ENCODE measurements at places on chromosomes 16 and 17.

DNA sequence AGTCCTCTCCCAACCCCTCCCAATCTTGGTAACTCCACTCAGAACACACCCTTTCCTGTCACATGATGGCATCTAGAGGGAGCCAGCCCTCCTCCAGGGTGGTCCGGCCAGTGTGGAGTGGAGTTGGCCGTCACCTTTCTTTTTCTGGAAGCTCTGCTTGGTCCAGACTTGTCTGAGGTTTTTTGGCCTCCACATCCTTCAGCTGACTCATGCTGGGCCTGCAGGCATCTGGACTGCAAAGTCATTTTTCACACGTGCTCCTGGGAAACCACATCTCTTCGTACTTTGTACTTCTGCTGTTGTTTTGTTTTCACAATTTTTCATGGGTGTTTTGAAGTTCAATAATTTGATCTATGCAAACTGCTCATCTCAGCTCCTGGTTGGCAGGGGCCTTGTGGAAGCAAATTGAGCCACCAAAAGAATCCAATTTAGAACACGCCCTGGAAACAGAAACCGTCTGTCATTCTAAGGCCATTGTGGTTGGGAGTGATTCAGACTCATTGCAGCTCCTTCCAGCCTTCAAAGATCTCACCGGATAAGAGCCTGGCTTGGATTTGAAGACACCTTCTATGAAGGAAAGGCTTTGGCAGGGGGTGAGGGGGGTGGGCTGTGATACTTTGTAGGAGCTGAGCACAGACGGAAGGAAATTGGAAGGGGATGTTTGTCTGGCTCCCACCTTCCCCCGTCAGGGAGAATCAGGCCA is 42.4 kb upstream of the NF1 start:
- DNase-seq = no peak

- DNase-seq = no peak
Observed at GRCh38 chr17:2398655-2399571, 1.9 kb downstream of the MNT start.

GRCh38 chr16:5505091-5505887 is 407.7 kb upstream of the EEF2KMT start:
- DNase-seq = no peak

DNA sequence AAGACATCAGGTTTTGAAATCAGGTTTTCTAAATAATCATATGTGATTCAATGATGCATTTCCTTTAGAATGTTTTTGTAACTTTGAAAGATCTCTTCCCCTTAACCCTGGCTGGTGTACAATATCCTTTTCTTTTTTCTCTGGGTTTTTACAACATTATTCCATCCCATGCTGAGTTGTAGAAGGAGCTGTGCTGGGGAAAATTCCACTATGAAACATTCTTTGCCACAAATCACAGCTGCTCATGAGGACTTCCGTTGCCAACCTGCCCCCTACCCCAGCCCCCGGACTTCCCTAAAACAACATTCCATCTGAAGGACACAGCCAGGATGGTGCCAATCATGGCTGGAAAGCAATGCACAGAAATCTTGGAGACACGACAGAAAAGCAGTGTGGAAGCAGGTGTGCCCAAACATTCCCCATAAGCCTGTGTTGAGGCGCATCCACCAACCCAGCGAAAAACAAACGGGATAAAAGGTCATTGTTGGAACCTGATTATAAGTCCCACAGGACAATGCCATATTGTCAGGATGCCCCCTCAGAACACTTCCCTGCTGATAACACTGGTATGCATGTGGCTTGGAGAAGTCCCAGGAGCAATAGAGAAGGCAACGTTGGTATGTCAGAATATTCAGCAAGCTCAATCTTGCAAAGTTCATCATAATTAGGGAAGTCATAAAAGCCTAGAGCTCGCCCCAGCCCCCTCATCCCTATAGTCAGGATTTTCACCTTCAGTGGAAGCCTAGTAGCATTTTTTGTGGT is 475.0 kb downstream of the HS3ST3B1 start:
- DNase-seq = no peak

- no peak for DNase-seq
Observed at GRCh38 chr17:21474815-21475214, 98.7 kb downstream of the KCNJ12 start.

- no peak for DNase-seq
Observed at GRCh38 chr17:5667871-5668270, 83.6 kb upstream of the NLRP1 start.

DNA sequence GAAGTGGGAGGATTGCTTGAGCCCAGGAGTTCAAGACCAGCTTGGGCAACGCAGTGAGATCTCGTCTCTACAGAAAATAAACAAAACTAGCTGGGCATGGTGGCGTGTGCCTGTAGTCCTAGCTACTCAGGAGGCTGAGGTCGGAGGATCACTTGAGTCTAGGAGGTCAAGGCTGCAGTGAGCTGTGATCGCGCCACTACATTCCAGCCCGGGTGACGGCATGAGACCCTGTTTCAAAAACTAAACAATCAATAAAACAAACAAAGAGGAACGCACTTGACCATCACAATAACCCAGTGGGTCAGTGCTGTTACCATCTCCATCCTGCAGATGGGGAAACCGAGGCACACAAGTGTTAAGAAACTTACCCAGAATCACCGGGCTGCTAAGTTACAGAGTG is 13.7 kb downstream of the ZNF500 start:
- no peak for DNase-seq

- no peak for DNase-seq
Observed at GRCh38 chr16:10031473-10031872, 150.8 kb downstream of the GRIN2A start.

GRCh38 chr17:51091635-51092034 is 29.0 kb downstream of the SPAG9 start:
- DNase-seq = no peak

DNA sequence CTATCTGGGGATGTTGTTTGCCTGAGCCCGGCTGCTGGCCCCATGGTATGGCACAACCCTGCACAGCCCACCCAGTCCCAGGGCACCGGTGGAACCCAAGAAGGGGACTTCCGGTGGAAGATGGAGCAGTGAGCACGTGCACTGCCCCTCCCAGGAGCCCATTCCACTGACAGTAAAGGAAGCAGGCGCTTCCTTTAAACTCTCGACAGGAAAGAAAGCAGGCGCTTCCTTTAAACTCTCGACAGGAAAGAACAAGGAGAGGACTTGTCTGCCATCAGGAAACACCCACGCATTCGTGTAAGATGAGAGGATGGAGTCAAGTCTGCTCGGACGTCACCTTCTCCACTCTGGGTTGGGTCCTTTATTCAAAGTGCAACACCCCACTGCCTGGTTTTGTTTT is 53.7 kb downstream of the IL21R start:
- DNase-seq = no peak

DNA sequence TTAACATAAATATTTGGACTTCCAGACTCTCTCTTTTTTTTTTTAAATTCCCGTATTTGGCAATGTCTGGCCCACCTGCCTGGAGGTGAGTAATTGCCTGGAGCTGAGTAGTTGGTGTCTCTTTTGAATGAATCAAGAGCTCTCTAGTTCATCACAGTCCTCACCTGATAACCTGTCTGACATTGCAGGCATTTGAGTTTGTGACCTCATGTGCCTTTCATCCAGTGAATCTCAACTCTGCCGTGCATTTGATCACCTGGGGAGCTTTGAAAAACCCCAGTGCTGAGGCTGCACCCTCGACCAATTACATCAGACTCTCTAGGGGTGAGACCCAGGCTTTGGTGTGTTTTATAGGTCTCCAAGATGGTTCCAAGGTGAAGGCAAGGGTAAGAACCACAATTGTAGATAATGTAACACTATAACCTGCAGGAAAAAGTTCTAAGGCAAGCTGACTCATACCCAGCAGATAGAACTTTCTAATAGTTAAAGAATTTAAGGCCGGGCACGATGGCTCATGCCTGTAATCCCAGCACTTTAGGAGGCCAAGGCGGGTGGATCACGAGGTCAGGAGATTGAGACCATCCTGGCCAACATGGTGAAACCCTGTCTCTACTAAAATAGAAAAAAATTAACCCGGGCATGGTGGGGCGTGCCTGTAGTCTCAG is 24.5 kb upstream of the HS3ST2 start:
- no peak for DNase-seq

DNA sequence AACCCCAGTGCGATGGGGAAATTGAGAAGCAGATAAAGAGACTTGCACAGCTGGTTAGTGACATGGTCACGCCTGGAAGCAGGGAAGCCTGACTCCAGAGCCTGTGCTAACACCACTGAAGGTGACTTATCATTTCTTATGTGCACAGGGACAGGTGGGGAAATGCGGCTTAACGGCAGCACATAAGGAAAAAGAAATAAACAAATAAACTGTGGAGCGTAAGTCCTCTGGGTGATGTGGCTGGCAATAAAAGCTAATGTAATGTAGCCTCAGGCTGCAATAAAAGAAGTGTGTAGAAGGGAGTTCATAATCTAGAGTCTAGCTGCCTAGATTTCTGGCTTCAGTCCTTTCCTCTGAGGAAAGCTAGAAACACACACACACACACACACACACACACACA is 10.6 kb downstream of the CDH11 start:
- DNase-seq = no peak

- DNase-seq = no peak
Observed at GRCh38 chr17:72416054-72416675, 295.3 kb downstream of the SOX9 start.

GRCh38 chr16:4433228-4433627 is 7.6 kb downstream of the DNAJA3 start:
- DNase-seq = no peak

DNA sequence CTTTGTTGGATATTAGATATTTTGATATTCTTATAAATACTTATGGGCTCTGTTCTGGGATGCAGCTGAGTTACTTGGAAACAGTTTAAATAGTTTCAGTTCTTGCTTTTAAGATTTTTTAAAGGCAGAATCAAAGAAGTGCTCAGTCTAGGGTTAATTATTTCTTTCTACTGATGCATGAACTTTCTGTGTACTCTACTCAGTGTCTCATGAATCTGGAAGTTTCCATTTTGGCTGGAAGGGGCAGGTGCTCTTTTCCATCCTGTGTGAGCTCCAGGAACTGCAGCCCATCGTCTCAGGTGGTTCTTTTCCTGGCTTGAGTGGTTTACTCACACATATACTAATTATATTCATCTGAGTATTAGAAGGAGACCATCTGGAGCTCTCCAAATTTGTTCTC is 61.1 kb upstream of the CPHXL start:
- DNase-seq = no peak

DNA sequence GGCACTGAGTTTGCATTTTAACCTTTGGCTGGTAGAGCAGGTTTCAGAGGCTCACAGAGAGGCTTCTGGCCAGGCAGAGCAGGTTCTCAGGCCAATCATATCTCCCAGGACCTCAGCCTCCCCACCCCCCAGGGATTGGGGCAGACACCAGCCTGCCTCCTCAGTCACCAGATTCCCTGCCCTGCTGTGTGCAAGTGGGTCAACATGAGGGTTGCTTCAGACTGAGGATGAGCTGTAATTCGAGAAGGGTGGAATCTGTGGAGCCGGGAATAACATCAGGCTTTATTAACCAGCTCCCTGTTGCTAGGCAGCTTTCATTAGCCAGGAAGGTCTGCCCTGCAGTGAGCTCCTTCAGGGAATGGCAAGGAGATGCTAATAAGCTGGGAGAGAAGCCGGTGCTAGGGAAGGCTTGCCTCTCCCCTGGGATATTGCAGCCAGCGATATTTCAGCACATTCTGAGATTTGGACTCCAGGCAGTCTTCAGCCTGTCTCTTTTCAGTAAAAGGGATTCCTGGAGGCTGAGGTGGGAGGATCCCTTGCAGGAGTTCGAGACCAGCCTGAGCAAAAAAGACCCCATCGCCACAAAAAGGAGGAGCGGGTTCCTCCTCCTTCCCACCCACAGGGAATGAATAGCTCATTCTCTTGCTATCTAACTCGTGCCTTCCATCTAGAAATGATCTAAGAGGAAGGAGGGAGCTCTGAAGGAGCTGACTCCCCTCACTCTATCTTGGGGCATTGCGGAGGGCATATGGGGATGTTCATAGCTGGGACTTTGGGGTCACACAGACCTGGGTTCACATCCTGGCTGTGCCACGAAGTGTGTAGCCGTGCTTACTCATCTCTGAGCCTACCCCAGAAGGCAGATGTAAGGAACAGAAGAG is 10.7 kb downstream of the SGSM2 start:
- no peak for DNase-seq

GRCh38 chr16:85138825-85139627 is 26.8 kb upstream of the CIBAR2 start:
- DNase-seq = no peak

DNA sequence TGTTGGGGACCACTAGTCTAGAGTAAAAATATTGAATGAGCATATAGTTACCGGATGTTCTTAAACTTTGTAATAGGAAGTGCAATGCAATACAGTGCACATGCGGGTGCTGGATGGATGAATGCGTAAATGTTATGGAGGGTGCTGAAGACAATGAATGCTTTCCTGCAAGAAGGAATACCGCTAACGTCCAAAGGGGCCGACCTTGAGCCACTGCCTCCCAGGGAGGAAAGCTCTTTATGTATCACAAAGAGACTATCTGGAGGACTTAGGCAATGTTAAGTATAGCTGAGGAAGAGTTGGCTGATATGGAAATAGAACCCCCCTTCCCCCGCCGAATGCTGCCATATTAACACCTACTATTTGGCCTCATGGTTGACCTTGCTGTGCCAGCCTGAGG is 27.5 kb upstream of the SHCBP1 start:
- DNase-seq = no peak

DNA sequence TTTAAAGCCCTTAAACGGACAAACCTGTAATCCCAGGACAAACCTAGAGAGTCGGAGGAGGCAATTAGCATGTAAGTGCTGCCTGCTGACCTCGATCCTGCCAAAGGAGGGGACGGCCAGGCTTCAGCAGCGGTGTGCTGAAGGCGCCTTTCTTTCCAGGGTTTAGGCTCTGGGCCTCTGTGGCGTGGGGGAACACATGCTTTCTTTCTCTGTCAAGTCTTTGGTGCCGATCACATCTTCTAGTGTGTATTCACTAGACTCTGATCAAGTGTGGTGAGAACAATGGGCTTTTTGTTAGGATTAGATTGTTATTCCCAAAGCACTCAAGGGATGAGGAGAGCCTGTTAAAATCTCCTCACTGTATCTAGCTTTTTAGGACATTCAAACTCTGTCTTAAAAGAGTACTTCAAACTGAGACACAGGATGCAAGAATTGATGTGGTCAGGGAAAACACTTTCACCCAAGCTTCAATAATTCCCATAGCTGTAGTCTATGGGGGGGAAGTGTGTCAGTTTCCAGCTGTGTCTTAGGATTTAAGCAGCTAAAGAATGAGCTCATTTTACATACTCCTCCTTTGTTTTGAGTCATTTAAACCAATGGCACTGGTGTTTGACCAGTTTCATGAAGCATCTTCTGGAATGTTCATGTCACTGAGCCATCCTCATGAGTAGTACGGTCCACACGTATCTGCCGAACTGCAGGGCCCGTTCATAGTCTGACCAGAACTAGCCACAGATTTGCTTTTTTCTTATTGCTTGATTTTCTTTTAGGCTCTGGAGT is 51.2 kb downstream of the RPA1 start:
- no peak for DNase-seq

All from stimulated activated CD8-positive, alpha-beta memory T cell treated with anti-CD3 and anti-CD28 coated beads, Interleukin-2, amount 100 ng/mL, for 48 hours (primary cell).